Fibroblast of skin of right biceps (primary cell): ENCODE measurements at places on chromosomes 6 and 20.

GRCh38 chr6:42378536-42378935, 73.2 kb downstream of the TRERF1 start:
- no peak for DNase-seq

DNA sequence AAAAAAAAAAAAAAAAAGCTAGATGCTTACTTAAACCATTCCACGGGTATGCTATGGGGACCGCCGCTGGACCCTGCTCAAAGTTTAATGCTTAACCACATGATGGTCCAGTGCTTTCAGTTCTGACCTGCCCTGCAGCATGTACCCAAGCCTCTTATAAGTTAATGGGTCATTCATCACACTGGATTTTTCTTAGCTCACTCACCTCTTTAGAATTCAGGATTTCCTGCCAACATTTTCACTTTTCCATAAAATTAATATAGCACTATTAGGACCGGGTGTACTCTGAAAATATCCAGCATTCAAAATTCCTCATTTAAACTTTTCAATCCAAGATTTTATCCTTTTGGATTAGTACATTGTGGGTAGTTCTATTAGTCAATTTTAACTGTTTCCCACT, 140.8 kb downstream of the ALDH8A1 start:
- peak; percentile 56 for DNase-seq

GRCh38 chr6:102902471-102902870, 1509.0 kb downstream of the GRIK2 start:
- no peak for DNase-seq

DNA sequence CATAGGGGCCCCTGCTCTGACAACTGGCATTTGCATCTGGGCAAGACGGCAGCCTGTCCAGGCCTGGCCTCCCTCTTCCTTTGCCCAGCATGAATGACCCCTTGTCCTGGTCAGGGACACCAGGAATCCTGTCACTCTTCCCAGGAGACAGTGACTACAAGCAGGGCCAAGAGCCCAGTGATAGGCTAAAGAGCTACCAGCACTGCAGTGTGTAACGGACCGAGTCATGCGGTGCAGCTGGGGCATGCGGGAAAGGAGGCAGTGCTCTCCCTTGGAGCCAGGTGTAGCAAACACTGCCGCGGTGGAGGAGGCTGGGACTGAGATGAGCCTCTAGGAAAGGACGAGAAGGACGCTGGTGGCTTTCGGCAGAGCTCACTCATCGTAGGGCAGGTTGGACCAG, 38.7 kb upstream of the DSP start:
- DNase-seq: no peak

GRCh38 chr6:38178584-38178886, 359.0 kb downstream of the ZFAND3 start:
- no peak for DNase-seq

- DNase-seq: no peak
These were observed 159.6 kb downstream of the TRIM27 start for GRCh38 chr6:28764014-28764723.

- DNase-seq: no peak
These were observed 491.4 kb upstream of the POU3F2 start for GRCh38 chr6:98343004-98343403.

- DNase-seq: no peak
These were observed 61.8 kb upstream of the NEDD9 start for GRCh38 chr6:11294228-11294627.

- DNase-seq: no peak
These were observed 35.5 kb upstream of the TSHZ2 start for GRCh38 chr20:52936351-52937340.

DNA sequence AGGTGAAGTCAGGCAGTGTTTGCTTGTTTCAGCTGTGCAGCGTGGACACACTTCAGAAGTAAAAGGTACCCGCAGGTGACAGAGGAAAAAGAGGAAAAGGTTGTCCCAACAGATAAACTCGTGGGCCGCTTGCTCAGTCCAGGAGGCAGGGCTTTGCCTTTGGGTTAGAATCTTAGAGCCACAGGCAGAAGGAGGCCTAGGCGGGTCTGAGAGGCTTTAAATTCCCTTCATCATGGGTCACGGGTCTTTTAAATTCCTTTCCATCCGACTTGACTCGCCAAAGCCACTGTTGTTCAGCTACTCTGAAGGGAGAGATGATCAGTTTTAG, 48.2 kb downstream of the AGPAT4 start:
- DNase-seq: no peak

GRCh38 chr20:46174469-46175126, 56.5 kb downstream of the CD40 start:
- peak; percentile 41 for DNase-seq

- DNase-seq: no peak
These were observed 30.1 kb downstream of the SF3B5 start for GRCh38 chr6:144065213-144065660.
